ENCODE measurements at places on chromosomes 11 and 22.

- DNase-seq: no peak
Observed at GRCh38 chr22:23696326-23696851, 5.6 kb downstream of the RGL4 start.

DNA sequence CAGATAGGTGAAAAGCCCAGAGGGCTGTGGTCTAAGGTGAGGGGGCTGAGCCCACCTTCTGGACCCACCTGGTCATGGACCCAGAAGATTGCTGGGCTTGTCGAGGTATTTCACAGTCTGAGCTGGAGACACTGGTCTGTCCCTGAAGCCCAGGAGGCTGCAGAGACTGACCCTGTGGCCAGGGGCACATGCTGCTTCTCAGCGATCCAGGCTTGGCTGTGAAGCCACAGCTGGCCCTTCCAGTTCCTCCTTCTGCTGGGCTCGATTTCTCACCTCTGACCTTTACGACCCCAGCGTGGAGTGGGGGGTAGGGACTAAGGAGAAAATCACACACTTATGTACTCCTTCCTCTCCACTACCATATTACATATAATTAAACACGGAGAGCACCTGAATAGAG is 88.5 kb downstream of the NECTIN1 start:
- DNase-seq: no peak

GRCh38 chr22:43823911-43824665 is 12.0 kb upstream of the EFCAB6 start:
- no peak for DNase-seq

DNA sequence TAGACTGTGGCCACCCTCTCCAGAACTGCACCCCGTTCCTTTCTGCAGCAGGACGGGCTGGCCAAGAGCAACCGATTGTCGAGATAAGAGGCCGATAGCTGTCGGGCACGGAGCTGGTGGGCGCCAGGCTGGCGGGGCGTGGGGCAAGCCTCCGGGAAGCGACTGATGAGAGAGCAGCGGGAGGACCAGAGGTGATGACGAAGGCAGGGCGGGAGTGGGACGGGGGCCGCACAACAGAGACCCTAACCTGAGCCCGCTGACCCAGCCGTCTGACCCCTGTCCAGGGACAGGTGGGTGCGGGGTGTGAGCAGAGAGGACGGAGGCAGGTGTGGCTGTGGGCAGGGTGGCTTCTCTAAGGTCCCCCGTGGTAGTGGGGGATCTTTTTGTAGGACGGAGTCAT is 7.3 kb upstream of the BRSK2 start:
- no peak for DNase-seq

GRCh38 chr11:10641177-10641911 is 52.2 kb downstream of the IRAG1 start:
- no peak for DNase-seq

DNA sequence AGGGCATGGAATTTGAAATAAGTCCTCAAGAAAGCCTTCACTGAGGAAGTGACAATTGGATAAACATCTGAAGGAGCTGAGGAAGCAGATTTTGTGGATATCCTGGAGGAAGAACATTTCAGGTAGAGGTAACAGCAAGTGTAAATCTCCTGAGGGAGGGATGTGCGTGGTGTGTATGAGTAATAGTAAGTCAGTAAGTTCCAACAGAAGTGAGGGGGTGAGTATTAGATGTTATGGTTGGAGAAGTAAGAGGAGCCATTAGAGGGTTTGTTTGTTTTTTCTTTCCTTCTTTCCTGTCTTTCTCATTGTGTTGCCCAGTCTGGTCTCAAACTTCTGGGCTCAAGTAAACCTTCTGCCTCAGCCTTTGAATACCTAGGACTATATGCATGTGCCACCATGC is 29.0 kb downstream of the ANKRD42 start:
- no peak for DNase-seq

GRCh38 chr11:88266157-88266556 is 71.4 kb downstream of the CTSC start:
- no peak for DNase-seq

DNA sequence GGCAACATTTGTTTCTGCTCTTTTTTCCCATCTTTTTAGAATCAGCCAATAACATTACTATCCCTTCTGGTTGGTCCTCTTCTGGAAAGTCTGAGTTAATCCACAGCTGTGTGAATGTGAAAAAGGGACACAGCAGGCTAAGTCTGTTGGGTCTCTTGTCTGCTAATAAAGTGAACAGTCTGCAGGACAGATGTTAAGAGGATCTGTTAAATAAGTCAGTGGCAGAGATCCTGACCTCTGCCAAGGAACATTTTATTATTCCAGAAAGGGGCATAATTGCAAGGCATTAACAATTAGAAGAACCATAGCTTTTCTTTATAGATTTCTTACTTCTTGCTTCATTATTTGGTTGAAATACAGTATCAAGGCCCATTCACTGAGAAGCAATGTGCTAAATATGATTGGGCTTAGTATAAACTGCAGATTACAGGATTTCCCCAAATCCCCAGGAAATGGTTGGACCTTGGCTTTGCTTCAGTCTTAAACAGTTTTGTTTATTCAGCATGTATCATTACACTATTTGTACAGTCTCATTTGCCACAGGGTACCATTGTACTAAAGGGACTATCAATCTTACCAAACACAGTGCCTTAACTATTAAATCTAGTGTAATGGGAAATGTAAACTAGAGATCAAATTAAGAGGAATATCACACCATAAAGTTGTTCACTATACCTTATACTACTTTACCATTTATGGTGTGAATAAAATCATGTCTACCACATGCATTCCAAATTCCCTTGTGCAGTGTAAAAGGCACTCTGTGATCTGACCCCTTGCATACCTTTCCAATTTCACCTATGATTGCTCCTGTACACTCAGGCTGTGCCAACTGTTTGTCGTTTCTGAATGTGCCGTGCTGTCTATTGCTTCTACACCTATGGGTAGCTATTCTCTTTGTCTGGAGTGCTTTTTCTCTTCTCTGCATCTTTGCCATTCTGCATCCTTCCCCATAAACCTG is 274.0 kb downstream of the SOX6 start:
- no peak for DNase-seq

DNA sequence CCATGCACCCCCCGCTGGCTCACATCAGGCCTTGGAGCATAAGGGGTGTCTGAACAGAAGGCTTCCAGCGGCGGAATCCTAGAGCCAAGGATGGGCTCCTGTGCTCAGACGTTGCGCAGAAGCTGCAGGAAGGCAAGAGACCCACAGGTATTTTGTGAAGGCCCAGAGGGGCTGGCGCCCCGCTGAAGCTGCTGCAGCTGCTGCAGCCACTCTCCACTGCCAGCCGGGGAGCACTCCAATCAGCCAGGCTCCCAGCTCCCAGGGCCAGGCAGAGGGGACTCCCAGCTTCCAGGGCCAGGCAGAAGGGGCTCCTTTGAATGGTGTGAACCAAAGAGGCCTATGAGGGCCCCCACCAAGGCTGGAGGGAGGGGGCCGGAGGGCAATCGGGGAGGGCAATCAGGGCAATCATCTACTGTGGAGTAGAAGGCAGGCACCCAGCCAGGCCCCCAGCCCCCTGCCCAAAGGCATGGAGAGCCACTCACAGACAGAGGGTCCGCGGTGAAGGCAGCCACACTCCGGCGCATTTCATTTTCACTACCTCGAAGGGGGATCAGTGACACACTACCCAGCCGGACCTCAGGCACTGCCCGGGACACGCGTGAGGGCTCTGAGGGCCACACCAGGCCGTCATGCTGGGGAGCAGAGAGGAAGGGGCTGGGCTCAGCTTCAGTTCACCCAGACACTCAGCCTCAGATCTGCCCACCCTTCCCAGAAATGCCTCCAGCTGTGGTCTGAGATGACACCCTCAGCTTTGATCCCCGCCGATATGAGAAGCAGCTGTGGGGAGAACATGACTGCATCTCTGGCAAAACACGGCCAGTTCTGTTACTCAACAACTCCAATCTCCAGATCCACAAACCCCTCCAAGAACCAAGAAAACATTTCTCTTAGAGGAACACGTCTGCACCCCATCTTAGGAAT is 11.6 kb upstream of the PDE2A start:
- DNase-seq: no peak

- no peak for DNase-seq
Observed at GRCh38 chr11:75436806-75437205, 3.8 kb upstream of the KLHL35 start.

DNA sequence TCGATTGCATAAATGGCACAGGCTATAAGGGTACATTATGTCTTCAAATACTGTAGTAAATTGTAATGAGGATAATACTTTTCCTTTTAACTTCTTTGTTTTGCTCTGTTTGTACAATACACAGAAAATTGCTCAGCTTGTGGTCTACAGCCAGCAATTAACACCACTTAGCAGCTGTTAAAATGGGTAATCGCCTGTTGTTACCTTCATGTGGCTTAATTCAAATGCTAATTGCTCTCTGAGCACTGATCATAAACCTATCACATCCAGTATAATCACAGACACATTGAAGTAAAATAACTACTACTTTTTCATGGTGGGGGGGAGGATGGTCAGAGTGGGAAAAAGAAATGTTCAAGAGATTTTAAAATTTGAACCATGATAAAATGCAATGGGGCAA is 1164.1 kb upstream of the CNTN5 start:
- no peak for DNase-seq

- no peak for DNase-seq
Observed at GRCh38 chr11:12744826-12745502, 70.7 kb downstream of the TEAD1 start.

- DNase-seq: no peak
Observed at GRCh38 chr11:133902506-133902905, 54.3 kb downstream of the IGSF9B start.

DNA sequence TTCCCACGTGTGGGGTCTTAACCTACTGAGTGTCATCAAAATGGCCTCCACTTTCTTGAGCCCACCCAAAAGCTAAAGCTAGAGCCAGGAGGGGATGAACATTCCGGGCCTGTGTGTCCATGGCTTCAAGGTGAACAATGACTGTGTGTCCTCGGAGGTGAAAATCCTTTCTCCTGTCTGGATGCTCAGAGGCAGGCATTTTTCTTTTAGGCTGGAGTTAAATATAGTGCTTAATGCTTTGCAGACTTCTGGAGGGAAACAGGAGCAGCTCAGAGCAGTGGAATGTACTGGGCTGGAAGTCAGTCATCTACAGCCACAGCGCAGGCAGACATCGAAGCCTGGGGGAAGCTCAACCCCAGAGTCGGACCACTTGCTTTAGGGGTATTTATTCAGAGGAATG is 68.6 kb upstream of the TMEM45B start:
- no peak for DNase-seq

DNA sequence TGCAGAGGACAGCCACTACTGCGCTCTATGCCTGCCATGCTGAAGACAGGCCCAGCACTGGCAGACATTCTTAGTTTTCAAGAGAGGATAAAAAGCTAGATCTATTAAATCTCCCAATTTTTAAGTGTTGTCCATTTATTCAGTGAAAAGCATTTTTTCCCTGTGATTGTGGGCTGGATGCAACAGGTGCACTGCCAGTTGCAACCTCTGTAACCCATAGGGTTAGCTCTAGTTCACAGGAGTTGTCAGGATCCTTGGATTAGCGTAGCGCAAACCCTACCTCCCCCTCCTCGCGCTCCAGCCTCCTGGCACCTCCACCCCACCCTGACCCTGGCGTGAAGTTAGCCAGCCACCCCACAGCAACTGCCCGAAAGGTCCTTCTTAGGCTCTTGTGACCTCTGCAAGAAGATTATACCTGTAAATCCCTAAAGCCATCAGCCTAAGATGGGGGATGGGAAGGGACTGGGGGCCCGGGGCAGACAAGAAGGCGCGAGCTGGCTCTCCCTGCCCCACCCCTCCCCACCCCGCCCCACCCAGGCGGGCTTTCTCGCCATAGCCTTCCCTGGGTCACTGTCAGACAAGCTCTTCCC is 30.9 kb downstream of the EIF3F start:
- no peak for DNase-seq

DNA sequence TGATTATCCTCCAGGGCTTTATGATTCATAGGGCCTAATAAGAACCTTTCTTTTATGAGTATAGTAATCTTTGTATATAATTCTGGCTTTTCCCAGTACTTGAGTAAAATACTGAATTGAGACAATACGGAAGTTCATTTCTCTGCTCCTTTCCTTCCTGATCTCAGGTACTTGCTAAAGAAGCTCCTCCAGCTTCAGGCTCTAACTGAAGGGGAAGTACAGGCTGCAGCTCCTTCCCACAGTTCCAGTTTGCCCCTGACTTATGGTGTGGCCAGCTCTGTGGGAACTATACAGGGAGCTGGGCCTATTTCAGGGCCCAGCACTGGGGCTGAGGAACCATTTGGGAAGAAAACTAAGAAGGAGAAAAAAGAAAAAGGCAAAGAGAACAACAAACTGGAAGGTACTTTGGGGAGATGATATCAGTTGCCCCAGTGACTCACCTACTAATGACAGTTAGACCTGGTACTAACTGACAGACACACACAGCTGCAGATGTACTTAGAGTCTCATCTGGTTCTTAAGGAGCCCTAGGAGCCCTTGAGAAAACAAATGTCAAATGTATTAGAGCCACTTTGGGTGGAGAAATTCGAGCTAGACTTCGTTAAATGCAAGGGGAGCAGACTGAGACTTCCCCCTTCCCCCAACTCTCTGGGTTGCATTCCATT is 3.0 kb downstream of the TBRG1 start:
- no peak for DNase-seq

DNA sequence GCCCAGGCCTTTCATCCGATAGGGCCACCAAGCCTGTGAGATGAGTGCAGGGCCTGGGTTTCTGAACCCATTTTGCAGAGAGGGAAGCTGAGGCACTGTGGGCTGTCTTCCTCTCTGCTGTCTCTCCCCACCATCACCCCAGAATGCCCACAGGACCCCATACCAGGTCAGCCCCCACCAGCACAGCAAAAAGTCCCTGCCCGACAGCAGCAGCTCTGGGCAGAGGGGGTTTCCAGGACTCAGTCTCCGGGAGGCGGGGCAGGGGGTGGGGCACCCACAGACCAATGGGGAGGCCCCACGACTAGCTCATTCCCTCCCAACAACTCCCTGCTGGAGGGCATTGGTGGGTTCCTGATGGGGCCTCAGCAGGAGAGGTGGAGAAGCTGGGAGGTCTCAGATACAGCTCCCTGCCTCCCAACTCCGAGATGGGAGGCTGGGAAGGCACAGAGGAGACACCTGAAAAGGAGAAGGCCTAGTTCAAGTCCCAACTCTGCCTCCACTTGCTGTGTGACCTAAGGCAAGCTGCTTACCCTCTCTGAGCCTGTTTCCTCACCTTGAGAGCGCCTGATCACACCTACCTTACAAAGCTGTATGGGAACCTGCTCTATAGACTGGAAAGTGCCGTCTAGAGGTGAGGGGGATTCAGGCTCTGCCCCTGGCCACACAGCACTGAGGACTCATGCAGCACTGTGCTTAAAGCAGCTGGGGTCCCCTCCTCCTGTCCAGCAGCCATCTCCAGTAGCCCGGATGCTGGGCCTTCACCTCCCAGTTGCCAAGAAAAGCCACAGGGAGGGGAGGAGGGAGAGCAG is 3.5 kb downstream of the CBX7 start:
- peak; percentile 76 for DNase-seq

DNA sequence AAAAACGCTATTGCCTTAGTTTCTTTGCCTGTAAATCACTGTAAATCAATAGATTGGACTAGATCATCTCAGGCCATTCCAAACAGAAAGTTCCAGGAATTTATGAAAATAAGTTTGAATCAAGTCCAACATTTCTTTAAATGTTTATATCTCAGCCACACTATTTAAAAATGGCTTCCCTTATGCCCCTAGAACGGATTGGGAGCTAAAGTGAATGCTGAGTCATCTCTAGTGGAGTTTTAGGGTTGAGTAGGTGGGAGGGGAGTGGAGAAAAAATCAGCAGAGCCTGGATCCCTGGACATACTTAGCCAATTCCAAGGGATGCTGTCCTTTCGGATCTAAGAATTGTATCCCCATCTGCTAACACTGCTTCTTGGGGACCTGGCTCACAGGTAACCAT is 48.6 kb downstream of the EHF start:
- DNase-seq: no peak
